IMR-90 (cell line): ENCODE measurements at places on chromosomes 1 and 21. TPM values are rescaled to one million over a fixed set of nuclear protein-coding genes. Genes with fewer than 3 reads are reported as not detected.
A peak's percentile ranks its signal among the peaks of the same experiment; 100 is the strongest.

DNA sequence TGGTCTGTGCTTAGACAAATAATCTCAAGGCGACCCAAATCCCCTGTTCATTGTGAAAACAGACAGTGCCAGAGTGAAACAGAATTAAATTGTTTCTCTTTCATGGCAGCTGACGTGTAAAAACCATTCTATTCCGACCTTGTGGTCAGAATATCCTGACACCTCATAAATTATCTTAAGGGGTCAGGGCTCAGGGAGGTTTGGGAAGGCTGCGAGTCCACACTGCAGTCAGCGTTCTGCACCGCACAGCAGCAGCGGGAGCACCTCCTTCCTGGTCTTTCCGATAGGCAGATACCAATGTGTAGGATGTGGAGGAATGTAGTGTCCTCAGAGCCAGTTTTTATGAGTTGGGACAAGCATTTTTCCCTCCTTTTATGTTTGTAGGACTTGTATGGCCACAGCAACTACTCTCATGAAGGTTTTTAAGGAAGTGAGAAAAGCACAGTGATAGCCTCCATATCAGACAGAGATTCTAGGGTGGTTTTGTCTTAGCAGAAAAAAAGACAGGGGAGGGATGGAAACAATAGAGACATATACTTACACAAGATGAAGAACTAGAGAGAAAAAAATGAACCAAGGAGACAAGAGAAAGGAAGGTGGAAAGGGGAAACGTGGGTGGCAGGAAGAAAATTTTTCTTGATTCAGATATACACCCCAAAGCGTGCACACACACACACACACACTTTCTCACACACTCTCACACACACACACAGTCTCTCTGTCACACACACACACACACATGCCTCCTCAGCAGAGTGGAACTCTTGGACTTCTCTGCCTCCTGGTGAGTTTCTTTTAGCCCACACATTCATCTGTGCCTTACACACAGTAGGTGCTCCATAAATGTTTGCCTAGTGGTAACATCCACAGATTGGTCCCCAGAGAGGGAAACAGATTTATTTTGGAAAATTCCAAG, 68.6 kb downstream of the NTMT2 start:
- peak; percentile 28 for DNase-seq

DNA sequence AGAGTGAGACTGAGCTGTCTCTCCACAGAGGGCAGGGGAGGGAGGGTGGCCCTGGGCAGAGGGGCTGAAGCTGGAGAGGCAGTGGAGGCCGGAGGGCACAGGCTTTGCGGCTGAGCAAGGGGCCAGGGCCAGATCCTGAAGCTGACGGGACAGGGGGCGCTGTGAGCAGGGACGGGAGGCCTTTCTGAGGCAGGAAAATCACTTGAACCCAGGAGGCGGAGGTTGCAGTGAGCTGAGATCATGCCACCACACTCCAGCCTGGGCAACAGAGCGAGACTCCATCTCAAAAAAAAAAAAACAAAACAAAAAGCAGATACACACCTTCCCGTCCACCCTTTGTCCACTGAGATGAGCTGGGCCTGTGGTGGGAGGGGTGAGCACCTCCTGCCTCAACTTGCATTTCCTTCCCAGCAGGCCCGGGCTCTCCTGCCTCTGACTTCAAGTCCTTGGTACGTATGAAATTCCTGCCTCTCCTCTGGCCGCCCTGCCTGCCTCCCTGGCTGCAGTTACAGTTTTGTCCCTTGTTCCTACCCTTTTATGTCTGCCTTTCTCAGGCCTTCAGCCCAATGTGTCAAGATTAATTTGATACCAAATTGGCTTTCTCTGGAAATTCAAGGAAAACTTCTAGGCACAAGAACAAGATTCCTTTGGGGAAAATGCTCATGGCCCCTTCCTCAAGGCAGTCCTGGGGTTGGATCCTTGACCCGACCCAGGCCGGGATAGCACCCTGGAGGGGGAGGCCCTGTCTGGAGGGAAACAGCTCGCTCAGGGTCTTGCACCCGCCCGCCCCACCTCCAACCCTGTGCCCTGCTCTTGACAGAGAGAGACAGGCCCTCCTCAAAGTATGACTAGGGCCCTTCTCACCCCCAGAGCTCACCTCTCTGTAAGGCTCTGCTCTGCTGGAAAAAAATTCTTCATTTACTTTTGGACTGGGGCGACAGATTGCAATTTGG, 11.2 kb upstream of the ADAMTSL4 start:
- DNase-seq = peak; percentile 87

DNA sequence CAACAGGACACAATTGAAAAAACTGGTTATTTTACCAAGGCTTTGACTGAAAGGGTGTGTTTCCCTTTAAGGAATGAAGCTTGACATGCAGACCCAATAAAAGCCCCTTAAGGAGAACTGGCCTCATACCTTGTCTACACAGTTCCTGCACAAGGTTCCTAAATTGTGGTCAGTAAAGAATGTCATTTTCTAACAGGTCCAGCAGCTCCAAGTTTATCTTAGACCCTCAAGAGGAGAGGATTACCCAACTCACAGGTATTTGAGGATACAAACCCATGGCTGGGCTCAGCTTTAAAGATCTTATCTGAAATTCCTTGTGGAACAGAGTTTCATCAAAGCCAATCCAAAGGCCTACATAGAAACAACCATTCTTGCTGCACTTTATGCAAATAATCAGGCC, 31.4 kb upstream of the CBR3 start:
- DNase-seq = no peak

DNA sequence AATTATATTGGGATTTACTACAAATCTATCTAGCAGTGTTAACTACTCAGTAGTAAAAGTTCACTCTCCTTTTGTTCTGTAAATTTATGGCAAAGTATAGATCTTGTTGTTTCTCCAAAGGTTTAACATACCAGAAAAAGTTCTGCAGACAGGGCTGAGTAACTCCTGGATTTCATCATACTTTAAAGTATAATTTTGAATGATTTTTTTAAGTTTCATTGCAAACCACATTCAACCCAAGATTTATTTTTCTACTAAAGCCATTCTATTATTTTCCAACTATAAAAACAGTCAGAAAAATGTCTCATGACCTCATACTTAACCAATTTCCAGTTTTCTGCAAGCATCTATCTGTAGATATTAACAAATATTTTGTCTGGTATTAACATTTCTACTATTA, 585.8 kb upstream of the ZRANB2 start:
- DNase-seq = peak; percentile 58

GRCh38 chr21:18350216-18350615, 53.4 kb downstream of the TMPRSS15 start:
- DNase-seq = no peak

- DNase-seq = peak; percentile 81
These were observed 270.6 kb upstream of the ZRANB2 start for GRCh38 chr1:71351438-71351837.

F13B gene
- total RNA-seq = not detected in 2 replicates

AMY1B gene
- not detected in 2 replicates for total RNA-seq
